OCI-LY7 (cell line): ENCODE measurements at places on chromosomes 16 and 17.

DNA sequence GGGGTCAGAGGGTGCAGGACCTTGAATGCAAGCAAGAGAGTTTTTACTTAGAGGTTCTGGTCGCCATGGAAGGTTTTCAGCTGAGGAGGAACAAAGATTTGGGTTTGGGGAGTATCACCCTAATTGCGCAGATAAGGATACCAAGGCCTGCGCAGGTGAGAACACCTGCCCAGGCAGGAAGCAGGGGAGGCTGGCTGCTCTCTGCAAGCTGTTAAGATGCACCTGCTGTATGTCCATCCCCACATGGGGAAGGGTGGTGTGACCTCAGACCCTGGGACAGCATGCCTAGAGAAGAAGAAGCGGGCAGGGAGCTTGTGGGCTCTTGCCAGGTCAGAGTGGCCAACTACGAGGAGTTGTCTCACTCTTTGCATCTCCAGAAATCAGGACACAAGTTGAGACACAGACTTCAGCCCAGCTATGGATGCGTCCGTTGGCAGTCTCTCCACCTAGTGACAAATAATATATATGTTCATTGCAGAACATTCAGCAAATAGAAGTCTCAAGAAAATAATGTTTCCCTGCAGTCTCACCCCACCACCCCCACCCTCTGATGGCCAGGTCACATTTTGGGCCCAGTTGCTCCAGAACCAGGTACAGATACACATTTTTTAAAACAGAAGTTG lies 77.7 kb downstream of the SREBF1 start:
- DNase-seq, result peak; percentile 74

- DNase-seq, result no peak
Observed at GRCh38 chr17:79028496-79029326, 4.7 kb downstream of the C1QTNF1 start.

DNA sequence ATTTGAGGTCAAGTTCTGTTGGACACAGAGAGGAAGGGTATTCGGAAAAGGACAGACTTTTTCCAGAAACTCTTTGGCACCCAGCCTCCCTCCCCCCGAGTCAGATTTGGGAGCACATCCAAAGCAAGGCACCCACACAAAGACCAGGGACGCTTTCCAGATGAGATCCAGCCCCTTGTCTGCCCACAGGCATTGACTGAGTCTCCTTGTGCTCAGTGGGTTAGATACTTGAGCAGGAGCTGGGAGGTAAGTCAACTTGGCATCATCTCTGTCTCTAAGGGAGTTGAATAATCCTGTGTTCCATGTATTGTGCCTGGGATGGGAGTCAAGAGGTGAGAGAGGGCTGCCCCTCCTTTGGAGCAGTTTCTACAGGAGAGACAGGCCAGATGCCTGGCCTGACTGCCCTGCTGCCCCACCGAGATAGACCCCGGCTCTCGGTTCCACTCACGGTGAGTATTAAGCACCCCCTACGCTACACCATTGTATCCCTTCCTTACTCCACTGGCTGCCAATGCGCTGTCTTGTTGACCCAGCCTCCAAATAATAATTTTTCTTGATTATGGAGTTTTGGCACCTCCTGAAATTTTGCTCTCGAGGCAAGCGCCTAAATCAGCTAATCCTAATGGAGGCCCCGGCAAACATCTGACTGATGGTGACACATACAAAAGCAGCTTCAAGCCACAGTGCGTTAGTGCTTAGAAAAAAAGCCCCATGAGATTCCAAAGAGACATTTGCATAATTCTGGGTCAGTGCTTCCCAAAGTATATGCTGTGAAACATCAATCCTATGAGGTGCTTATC lies 29.6 kb upstream of the MAP3K14 start:
- DNase-seq, result no peak

- no peak for DNase-seq
Observed at GRCh38 chr17:69578385-69578936, 164.0 kb downstream of the MAP2K6 start.

DNA sequence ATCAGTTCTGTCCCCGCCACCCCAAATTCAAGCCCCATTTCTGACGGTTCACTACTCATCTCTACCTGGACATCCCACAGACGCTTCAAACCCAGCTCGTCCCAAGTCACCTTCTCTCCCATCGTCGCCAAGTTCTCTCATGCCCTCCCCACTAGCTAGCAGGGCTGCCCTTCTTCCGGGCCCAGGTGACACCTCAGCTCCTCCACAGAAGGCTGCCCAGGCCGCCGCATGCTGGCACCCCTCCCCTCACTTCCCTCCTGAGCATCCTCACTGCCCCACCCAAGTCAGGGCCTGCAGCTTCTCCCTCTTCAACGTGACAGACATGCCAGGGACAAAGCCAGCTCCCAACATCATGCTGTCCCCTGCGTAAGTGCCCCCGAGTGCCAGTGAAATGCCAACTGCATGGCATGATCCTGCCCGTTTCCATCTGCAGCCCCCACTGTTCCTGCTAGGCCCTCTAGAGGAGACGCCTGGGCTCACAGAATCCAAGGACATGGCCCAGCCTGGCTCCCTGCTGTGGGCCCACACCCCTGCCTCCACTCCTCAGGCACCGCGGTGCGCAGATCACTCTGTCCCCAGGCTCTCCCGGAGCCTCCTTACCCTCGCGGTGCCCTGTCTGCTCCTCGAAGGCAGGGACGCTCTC lies 5.9 kb downstream of the CYB561 start:
- DNase-seq, result no peak

- no peak for DNase-seq
Observed at GRCh38 chr17:45722161-45722560, 62.0 kb upstream of the CRHR1 start.

- DNase-seq, result no peak
Observed at GRCh38 chr17:30344283-30345088, 10.6 kb upstream of the TMIGD1 start.

- no peak for DNase-seq
Observed at GRCh38 chr16:78297066-78297666, 197.7 kb downstream of the WWOX start.
